Mucosa of descending colon (tissue), 3 donors: ENCODE measurements at places on chromosomes 3 and 15.

GRCh38 chr15:85920956-85921355 is 126.2 kb upstream of the KLHL25 start:
- DNase-seq, result no peak

- no peak for DNase-seq
These were observed 311.2 kb upstream of the NAALADL2 start for GRCh38 chr3:174547801-174548435.

DNA sequence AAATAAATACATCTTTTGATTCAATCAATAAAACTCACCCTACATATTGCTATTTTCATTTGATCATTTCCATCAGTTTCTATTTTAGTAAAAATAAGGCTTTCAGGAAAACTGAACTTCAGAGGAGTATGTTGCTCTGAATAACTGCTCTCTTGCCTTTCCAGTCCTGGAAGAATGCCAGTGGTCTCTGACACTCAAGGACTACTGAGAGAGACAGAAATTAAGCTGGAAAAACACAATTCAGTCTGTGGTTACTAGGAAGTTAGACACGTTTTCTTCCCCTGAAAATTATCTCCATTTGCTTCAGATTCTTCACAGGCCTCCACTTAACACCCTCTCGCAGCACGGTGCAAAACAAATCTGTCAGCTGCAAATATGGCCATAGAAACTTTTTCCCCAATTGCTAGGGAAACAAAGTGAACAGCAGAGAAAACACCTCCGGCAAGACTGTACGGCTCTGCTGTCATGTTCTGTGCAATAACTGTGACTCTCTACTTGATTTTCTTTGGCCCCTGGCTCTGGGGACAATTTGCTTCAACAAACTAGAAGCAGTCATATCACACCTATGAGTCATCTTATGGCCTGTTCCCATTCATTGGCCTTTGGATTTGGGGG is 353.0 kb downstream of the MAGI1 start:
- DNase-seq, result no peak

GRCh38 chr3:47083786-47084185 is 80.1 kb downstream of the SETD2 start:
- no peak for DNase-seq

GRCh38 chr3:58973796-58974195 is 76.0 kb downstream of the CFAP20DC start:
- DNase-seq, result no peak

DNA sequence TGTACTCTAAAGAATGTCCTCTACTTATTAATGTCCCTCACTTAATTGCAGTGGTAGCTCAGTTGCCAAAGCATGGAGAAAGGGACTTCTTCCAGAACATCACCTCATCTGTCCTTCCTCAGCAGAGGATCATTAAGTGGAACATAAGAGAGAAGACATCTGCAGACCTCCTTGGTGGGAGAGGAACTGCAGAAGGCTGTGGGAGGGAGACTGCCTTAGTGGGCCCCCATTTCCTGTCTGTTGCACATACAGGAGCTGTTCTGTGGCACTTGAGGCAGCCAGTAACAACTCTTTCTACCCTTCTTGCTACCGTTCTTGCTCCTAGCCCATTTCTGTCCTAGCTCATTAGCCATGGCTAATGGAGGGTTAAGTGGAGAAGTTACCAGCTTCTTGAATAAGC is 33.6 kb downstream of the HPS3 start:
- no peak for DNase-seq
